Germinal center (tissue), 1 donor: ENCODE measurements at places on chromosomes 4 and X.

DNA sequence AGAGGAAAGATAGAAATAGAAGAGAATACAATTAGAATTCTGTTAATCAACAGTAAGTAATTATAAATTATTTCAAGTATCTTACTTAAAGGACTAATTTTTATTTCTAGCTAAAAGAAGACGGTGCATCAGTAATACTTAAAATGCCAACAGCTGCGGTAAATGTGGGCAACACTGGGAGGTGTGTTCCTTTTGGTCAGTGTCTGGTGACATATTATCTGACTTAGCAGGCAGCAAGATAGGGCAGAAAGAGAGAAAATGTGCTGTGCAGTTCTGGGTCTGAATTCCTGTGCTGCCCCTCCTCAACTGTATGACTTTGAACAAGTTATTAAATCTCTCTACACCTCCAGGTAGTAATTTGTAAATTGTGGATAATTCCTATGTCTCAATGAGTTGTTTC, 120.6 kb downstream of the ZNF827 start:
- DNase-seq, result no peak

DNA sequence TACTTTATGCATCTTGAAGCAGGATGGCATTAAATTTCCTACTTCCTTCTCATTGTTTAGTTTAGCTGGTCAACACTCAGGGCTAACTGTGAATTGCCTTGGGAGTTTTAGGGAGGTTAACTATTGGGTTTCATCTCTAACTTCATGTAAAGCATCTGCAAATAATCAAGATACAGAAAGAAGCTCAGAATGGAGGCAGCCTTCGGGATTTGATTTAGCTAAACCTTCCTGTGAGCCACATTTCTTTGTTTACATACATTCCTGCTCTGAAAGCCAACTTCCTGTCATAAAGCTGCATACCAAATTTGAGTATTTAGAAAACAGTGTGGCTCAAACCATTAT, 131.7 kb upstream of the PCDH18 start:
- DNase-seq, result no peak

GRCh38 chr4:81422595-81422994, 49.1 kb downstream of the RASGEF1B start:
- DNase-seq, result no peak

DNA sequence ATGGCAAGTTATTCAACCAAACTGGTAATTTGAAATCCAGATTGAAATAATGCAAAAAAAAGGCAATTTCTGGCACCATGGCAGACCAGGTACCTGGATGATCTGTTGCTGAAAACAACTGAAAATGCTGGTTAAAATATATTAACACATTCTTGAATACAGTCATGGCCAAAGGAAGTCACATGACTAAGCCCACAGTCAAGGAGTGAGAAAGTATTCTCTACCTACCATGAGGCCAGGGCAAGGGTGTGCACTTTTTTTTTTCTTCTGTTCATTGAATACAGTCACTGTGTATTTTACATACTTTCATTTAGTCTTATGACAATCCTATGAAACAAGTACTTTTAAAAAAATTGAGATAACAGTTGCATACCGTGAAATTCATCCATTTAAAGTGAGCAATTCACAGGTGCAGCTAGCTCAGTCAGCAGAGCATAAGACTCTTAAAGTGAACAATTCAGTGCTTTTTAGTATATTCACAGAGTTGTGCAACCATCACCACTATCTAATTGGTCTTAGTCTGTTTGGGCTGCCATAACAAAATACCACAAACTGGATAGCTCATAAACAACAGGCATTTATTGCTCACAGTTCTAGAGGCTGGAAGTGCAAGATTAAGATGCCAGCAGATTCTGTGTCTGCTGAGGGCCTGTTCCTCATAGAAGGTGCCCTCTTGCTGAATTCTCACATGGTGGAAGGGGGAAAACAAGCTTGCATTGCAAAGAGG, 4.8 kb upstream of the MPP1 start:
- DNase-seq, result no peak

DNA sequence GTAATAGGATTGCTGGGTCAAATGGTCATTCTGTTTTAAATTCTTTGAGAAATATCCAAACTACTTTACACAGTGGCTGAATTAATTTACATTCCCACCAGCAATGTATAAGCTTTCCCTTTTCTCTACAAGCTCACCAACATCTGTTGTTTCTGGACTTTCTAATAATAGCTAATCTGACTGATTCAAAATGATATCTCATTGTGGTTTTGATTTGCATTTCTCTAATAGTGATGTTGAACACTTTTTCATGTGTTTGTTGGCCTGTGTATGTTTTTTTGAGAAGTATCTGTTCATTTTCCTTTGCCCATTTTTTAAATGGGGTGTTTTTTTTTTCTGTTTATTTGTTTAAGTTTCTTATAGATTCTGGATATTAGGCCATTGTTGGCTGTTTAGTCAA, 659.0 kb upstream of the GNPDA2 start:
- no peak for DNase-seq

- DNase-seq, result no peak
These were observed 222.6 kb downstream of the SPIN4 start for GRCh38 chrX:63128509-63128908.

GRCh38 chr4:126869967-126870366, 762.8 kb upstream of the INTU start:
- no peak for DNase-seq

- no peak for DNase-seq
These were observed 53.4 kb downstream of the CASP6 start for GRCh38 chr4:109649872-109650271.

- no peak for DNase-seq
These were observed 81.0 kb downstream of the MGST2 start for GRCh38 chr4:139746431-139747171.

GRCh38 chrX:2889045-2889605, 40.0 kb downstream of the ARSD start:
- no peak for DNase-seq

DNA sequence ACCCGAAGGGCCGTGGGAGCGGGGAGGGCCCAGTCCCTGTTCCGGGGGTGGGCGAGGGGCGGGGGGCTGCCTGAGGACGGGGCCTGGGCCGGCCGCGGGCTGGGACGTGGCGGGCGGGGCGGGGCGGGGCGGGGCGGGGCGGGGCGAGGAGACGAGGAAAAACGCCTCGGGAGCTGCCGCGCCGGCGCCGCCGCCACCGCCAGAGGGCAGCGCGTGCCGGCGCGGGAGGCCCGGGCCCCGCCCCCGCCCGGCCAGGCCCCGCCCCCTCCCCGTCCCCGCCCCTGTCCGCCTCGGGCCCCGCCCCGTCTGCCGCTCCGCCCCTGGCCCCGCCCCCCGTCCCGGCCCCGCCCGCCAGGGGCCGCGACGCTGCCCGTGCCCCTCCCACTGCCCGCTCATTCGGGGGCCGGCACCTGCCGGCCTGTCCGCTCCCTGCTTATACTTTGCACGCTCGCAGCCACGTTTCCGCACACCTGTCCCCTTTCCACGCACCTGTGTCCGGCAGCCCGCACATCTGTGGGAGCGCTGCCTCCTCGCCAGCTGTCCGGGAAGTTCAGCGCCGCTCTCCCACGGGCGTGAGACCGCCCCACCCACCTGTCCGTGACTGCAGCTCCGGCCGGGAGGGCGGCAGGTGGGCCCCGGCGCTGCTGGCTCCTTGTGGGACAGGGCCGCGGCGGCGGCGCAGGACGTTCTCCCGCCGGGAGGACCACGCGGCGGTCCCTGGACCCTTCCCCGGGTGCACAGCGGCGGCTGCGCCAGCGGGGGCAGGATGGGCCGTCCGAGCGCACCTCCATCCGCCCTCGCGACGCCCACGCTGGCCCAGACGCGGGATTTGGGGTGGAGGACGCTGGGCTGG, 1.7 kb upstream of the FGFRL1 start:
- peak; percentile 85 for DNase-seq

DNA sequence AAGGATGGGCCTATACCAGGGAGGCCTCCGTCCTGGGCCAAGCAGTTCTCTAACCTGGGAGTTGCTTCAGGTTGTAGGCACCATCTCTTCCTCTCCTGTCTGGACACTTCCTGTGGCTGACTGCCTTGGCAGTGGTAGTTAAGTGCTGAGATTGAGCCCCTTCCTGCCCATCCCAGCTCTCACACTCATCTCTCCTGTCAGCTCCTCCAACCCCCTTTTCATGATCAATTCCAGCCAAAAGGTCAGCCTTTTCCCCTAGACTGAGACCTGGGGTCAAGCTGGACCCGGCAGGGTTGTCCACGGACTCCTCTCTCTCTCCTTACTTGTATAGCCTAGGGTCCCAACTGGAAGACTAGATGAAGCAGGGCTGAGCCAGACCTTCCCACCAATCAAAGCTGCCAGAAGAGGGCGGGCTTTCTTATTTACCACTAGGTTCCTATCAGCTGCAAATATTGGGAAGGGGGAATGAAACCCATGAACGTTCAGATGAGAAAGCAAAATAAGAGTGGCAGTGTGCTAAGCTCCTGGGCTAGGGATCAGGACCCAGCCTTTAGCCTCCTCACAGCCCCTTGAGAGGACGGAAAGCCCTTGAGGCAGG, 34.5 kb downstream of the KDM5C start:
- no peak for DNase-seq

DNA sequence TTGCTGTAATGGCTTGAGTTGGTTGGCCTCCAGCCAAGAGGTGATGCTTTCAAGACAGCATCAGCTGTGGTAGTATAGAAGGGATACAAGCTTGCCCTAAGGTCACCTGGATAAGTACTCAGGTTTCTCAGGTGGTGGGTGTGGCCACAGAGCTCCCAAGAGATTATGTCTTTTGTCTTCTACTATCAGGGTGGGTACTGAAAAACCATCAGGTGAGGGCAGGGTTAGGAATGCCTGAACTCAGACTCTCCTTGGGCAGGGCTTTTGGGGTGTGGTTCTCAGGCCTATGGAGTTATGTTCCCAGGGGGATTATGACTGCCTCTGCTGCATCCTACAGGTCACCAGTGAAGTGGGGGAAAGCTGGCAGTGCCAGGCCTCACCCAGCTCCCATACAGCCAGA, 654.6 kb upstream of the GALNT7 start:
- no peak for DNase-seq

DNA sequence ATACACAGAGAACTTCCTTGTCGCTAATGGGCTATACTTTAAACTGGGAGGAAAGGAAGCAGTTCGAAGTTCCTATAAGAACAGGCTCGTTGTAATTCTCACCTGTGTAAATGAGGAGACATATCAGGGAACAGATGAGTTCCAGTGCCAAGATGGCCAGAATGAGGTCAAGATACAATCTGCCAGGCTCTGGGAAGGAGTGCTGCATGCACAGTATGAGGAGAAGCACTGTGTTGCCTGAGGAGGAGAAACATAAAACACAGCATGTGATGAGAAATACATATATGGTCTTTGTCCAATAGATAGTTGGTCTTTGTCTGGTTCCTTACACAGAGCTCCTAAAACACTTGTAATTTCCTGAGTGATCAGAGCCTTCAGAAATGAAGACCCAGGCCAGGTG, 24.3 kb downstream of the TMEM192 start:
- DNase-seq, result no peak

DNA sequence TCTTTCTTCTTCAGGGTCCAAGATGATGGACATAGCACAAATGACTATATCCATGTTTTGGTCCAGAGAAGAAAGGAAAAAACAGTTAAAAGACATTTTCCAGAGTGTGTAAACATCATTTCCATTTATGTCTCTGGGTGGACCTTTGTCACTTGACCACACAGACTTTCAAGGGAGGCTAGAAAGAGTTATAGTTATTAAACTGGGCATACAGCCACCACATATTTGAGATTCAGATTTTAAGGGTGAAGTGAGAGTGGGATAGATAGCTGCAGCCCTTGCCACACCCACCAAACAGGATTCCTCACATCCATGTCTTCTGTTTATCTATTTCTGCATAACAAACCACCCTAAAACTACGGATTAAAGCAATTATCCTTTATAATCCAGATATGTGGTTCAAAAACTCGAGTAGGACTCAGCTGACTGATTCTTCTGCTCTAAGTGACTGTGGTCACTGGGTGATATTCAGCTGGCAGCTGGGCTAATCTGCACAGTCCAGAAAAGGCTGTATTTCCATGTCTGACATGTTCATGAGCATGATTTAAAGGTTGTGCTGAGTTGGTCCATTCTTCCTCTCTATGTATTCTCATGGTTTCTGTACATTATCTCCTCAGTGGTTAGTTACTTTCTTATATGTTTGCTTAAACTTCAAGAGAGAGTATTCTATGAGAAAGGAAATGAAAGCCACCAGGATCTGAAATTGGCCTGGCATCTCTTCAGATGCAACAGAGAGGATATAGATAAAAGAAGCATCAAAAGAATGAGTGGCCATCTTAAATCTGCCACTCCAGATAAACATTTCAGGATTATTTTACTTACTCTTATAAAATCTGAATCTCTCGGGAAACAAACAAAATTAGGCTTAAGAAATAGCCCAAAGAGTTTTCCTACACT, 459.8 kb upstream of the CTSO start:
- DNase-seq, result no peak

DNA sequence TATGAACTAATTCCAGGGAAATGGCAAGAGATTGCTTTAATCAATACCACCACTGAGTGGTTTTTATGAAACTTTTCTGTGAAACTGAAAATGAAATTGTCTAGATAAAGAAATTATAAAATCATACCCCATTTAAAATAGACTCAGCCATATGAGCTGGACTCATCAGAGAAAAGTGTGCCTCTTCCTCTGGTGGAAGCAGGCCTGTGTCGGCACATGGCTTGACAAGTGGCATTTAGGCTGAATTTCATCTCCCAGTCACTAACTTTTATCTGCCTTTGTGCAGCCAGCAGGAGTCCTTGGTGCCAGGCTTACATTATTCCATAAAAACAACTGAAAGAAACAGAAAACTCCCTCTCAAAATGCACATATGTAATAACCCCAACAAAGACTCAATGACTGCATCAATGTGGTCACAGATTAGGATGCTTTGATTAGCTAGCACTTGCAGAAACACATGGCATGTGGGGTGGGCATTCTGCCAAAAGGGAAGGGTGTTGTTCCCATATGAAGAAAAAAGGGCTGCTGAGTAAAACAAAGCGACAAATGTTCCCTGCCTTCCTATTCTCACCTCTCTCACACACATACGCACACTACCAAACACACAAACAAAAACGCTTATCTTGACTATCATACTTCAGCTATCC, 232.3 kb downstream of the PABPC4L start:
- no peak for DNase-seq

- DNase-seq, result no peak
These were observed 79.7 kb downstream of the CPE start for GRCh38 chr4:165458471-165458870.

GRCh38 chr4:88240297-88240714, 44.1 kb downstream of the PPM1K start:
- DNase-seq, result no peak

DNA sequence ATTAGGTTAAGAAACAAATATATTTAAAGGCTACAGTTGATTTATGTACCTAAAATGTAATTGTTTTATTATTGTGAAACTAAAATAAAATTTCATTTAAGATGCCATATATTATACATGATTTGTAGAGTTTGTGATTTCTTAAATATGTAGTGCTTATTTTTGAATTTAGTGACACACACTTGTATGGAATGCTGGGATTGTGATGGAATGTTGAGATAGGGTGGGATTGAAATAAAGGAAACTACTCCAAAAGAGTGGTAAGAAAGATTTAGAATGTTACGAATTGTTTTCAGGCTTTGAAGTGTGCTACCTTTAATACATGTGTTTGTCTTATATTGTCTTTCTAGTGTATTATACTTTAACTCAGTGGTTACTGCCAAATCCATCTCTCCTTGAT, 330.3 kb upstream of the PITX2 start:
- no peak for DNase-seq
